ENCODE measurements at places on chromosomes 6 and 20. TPM values are rescaled to one million over a fixed set of nuclear protein-coding genes. Genes with fewer than 3 reads are reported as not detected.

TRIM31 gene
- not detected for total RNA-seq

PBX2 gene
- 36.5 TPM for total RNA-seq

CLVS2 gene
- 0.05 TPM for total RNA-seq

DPPA5 gene
- total RNA-seq = not detected

RPS21 gene
- 661 TPM for total RNA-seq

- H3K4me3 ChIP-seq = no peak overlapping the region
- no peak for DNase-seq
- H3K27ac ChIP-seq = no peak overlapping the region
- peaks cover 5% of the 10 kb centered on the region for H3K4me1 ChIP-seq
- H3K27me3 ChIP-seq = no peaks in the 10 kb centered on the region
Observed at GRCh38 chr20:64279826-64280459, 24.4 kb downstream of the PCMTD2 start.

Data from left ventricle myocardium inferior (tissue), 1 donor.